ENCODE measurements at places on chromosomes 7 and 10. TPM values are rescaled to one million over a fixed set of nuclear protein-coding genes. Genes with fewer than 3 reads are reported as not detected.

DNA sequence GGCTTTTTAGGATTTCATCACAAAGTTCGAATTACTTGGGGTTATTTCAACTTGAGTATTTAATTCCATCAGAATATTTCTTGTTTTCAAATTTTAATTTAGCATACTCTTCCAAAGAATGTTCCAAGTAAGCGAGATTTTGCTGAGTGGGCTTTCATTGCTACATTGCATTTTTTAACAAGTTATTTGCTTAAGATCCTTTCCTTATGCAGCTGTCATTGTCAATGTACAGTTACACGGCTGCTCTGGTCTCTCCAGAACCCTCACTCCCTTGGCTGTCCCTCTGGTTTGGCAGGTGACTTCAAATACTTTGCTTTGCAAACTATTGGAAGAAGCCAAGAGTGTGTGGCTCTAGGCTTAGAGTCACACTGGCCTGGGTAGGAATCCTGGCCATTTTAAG is 80.0 kb downstream of the CFAP58 start:
- DNase-seq: no peak

DNA sequence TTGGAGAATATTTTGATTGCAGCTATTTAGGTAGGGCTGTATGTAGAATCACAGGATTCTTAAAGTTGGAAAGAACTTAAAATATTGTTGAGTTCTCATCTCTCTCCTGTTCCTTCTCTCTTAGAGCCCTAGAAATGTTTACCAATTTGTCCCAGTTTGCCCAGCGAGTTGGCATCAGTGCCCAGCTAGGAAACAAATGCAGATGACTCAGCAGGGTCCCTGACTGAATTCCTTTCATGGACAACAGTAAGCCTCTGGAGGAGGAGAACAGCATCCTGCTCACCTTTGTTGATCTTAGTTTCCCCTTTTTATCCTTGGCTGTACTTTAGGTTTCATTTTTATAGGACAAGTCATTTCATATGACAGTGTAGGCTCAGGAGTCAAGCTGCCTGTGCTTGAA is 89.3 kb downstream of the SEC23IP start:
- no peak for DNase-seq

DNA sequence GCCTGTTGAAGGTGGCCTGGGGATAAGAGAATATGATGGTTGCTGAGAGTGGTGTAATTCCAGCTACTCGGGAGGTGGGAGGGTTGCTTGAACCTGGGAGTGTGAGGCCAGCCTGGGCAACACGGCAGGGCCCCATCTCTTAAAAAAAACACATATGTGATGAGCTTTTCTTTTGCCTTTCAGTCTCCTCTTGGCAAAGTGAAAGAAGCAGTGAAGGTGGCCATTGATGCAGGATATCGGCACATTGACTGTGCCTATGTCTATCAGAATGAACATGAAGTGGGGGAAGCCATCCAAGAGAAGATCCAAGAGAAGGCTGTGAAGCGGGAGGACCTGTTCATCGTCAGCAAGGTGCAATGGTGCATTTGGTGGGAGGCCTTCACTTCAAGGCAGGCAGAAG is 3.1 kb downstream of the AKR1B10 start:
- DNase-seq: no peak

DNA sequence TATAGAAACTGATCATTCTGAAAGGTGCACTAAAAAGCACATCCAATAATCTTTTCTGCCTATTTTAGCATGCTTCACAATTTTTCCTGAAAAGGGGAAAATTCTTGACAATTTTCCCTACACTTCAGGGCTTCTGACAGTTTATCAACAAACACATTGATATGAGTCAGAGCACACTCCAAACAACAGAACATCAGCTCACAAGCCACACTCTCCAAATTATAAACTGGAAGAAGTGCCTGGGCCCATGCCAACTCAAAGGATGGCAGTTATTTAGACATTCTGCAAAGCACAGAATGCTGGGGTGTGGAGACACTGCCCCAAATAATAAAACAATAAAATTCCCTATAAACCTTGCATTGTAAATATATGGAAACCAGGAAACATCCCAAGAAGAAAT is 90.8 kb downstream of the ELAPOR2 start:
- DNase-seq: no peak

SEMA3A gene
- total RNA-seq: 10.2 TPM

GRCh38 chr10:20228729-20229128 is 412.5 kb downstream of the PLXDC2 start:
- no peak for DNase-seq

SLC13A4 gene
- not detected for total RNA-seq

CHCHD1 gene
- total RNA-seq: 17.7 TPM

PDZD7 gene
- 0.55 TPM for total RNA-seq

DNA sequence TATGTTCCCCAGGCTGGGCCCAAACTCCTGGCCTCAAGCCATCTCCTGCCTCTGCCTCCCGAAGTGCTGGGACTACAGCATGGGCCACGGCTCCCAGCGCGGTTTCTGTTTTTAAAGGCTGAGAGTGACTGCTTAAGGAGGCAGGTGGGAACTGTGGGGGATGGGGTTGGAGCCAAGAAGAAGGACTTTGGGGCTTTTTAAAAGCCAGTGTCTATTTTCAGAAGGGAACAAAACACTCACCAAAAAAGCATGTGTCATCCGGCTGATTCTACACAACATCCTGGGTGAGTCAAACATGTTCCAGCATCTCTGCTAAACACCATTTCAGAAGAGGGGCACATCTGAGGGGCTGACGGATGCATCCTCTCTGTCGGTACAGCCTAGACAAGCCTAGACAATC is 824.5 kb downstream of the TYW1 start:
- no peak for DNase-seq

FAM221A gene
- 6.2 TPM for total RNA-seq

NEUROG3 gene
- 0.71 TPM for total RNA-seq

GPR85 gene
- total RNA-seq: 1.1 TPM

DNA sequence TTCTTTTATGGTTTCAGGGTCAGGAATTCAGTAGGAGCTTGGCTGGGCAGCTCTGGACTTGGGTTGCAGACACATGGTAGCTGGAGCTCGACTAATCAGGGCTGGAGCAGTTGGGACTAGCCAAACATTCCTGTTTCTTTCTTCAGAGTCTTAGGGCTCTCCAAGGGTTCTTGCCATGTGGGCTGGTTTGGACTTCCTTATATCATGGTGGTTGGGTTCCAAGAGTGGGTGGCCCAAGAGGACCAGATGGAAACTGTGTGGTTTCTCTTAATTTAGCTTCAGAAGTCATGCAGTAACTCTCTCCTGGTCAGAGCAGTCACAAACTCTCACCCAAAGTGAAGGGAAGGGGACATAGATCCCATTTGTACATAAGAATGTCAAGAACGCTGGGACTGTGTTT is 270.1 kb upstream of the FZD1 start:
- no peak for DNase-seq

GRCh38 chr10:131553581-131553980 is 242.1 kb upstream of the TCERG1L start:
- DNase-seq: no peak

DNA sequence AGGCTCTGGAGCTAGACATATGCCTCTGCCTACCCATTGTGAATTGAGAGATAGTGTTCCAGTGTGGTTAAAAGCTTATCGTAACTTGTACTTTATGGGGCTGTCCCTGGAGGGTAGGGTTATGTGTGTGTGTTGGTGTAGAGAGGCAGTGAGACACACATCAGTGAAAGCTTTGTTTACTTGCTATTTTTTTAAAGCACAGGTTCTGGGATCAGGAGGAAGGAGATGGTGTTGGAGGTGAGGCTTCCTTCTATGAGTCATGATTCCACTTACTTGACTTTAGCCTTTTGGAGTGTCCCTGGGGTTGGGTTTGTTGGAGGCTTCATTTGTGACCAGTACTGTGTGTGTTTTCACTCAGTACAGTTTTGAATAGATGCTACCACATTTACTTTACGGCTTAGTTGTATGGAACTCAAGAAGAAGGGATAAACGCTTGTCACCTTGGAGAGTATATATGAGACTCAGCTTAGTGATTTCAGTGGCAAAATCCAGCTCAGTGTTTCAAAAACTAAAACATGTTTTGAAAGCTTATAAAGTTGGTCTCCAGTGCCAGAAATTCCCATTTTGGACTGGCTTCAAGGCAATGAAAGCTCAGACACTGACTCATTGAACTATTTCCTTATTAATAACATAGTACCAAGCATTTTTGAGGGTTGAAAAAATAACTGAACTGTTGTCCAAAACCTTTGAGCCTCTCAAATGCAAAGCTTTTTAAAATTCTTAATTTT is 106.2 kb downstream of the PLXDC2 start:
- DNase-seq: no peak

GRCh38 chr10:125868372-125868975 is 12.6 kb downstream of the DHX32 start:
- DNase-seq: no peak

DNA sequence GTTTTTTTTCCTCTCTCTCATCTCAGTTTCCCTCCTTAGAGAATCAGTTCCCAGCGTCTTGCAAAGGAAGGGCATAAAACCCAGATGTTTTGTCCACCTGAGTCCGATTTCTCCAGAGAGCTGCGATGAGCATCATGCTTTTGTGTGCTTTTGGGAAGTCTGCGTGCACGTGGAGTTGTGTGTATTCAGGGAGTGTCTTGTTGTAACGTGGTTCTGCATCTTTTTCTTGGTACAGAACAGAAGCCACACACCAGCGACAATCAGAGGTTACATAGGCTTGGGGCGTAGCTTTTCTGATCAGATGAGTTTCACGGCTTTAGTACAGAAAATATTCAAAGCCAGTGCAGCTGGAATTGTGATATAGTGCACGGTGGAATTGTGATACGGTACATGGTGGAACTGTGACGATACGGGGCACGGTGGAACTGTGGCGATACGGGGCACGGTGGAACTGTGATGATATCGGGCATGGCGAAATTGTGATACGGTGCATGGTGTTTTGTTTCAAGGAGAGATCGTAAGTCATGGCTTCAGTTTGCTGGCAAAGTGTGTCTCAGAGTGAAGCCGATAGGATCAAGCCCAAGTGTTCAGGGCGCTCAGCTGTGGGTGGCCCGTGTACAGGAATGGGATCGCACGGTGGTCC is 32.8 kb downstream of the FOXK1 start:
- no peak for DNase-seq

STAG3 gene
- total RNA-seq: 0.45 TPM

ELFN1 gene
- 3.7 TPM for total RNA-seq

UBE2D1 gene
- total RNA-seq: 18.7 TPM

GRCh38 chr10:88892222-88892967 is 12.3 kb downstream of the STAMBPL1 start:
- DNase-seq: no peak

GRCh38 chr10:51000164-51000563 is 74.1 kb upstream of the PRKG1 start:
- DNase-seq: no peak

DDIT4 gene
- 236 TPM for total RNA-seq

TFPI2 gene
- 27.9 TPM for total RNA-seq

CNTNAP2 gene
- 1.3 TPM for total RNA-seq

DNA sequence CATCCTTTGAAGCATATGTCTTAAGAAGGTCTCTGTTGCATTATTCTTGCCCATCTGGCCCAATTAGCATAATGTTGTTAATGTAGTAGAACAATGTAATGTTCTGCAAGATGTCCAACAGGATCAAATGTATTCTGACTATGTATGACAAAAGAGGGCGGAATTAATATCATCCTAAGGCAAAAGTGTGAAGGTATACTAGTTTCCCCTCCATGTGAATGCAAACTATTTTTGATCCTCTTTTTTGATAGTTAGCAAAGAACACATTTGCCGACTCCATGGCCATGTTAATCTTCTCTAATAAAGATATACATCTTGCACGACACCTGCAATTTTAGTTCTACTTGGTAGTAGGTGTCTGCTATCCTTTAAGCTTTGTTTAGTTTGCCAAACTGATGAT is 157.6 kb downstream of the ATRNL1 start:
- DNase-seq: no peak

GRCh38 chr10:124075231-124075955 is 18.0 kb downstream of the CHST15 start:
- no peak for DNase-seq

ITGA8 gene
- 7.1 TPM for total RNA-seq

DNA sequence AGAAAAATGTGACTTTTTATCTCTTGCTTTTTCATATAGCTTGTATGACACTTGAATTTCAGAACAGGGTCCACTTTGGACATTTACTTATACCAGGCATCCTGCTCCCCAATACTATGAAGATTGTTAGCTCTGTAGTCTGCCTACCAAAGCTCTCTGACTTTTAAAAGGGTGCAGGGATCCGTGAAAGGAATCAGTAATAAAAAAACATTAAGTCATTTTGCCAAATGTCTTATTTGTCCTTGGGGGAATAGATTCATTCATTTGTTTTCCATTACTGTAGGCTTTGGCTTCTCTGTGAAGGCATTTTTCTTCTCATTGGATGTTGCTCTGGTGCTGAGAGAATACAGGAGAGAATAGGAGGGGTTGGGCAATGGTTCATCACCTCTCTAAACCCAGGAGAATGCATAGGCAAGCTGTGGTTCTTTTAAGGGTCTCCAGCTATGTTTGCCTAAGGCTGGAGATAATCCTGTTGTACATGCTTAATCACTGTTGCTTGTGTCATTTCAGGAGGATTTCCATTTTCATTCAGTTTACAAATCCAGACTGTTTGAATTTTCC is 103.5 kb downstream of the SRI start:
- DNase-seq: no peak

DNA sequence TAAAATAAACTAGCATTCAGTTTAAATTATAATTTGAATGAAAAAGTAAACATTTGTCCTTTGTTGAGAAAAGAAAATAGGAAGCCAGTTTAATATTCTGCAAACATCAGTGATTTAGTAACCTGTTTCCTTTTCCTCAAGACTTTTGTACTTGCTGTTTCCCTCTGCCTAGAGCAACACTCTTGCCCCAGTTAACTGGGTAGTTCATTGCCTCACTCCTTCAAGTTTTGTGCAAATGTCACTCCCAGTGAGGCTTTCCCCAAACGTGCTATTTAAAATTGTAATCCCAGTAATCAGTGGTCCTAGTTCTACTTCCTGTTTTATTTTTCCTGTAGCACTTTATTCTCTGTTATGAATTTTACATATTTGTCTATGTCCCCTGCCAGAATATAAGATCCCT is 23.8 kb downstream of the DLD start:
- no peak for DNase-seq

- peak; percentile 76 for DNase-seq
Observed at GRCh38 chr10:546971-547590, 142.4 kb downstream of the DIP2C start.

- no peak for DNase-seq
Observed at GRCh38 chr7:151677581-151678226, 158.0 kb upstream of the RHEB start.

CCDC3 gene
- 122 TPM for total RNA-seq

GRCh38 chr7:78039790-78040776 is 241.5 kb downstream of the PHTF2 start:
- no peak for DNase-seq

- peak; percentile 35 for DNase-seq
Observed at GRCh38 chr7:30428246-30429155, 50.1 kb downstream of the NOD1 start.

GRCh38 chr7:69598487-69599285 is 411 bp downstream of the AUTS2 start:
- DNase-seq: no peak

MOGAT3 gene
- not detected for total RNA-seq

All from mesenteric fat pad (tissue), 1 donor.